ENCODE measurements at places on chromosomes 2 and 18.

- no peak for DNase-seq
Measured at GRCh38 chr2:96143848-96144480, 1.3 kb downstream of the DUSP2 start.

DNA sequence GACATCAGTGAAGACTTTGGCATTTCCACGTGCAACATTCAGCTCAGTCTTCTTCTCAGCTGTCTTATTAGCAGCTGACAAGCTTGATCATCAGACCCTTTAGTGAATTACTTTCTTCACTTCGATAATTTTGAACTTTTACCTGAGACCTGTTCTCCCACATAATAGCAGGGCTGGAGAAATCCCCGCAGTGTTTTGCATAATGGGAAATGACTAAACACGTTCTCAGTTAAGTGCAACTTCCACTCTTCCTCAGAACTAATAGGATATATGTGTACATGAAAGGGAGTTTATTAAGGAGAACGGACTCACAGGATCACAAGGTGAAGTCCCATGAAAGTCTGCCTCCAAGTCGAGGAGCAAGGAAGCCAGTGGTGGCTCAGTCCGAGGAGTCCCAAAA is 28.8 kb upstream of the MBP start:
- DNase-seq = no peak

- no peak for DNase-seq
Measured at GRCh38 chr2:159117658-159118057, 149.2 kb downstream of the TANC1 start.

DNA sequence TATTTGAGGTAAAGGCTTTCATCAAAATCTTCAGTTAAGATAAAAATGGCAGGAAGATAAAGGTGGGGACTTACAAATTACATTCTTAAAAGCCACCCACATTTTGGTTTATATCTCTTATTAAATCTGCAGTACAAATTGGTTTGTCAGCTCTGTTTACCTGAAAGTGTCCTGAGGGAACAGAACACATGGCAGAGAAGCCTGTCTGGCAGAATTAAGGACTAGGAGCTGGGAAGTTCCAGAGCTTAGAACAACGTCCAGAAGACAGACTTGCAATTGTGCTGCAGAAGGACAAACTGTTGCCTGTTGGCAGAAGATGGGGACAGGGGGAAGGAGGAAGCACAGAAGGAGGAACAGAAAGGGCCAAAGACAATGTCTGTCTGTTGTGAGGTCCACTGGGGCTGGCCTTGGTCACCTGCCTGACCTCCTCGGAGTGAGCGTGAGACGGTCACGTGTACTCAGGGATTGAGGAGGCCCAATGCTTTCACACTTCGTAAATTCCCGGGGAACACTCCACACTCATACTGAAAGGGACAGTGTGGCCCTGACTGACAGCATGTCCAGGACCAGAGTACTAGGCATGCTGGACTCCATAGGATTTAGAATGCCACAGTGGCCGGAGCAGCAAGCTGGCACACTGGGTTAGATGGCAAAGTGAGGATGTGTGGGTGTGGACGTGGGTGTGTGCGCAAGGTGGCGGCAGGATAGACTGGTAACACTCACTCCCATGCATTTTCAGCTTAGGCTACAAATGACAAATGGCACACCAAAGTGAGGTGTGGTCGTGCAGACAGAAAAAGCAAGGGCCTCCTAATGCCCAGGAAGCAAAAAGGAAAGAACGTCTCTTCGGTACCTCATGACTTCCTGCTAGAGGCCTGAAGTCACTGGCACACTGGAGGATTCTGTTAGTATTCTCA is 210.9 kb upstream of the REV1 start:
- DNase-seq = no peak

GRCh38 chr2:99275882-99276281 is 20.4 kb upstream of the LYG2 start:
- no peak for DNase-seq
